ENCODE measurements at places on chromosomes 12 and 14. TPM values are rescaled to one million over a fixed set of nuclear protein-coding genes. Genes with fewer than 3 reads are reported as not detected.

HSPB8 gene
- total RNA-seq: 15.1 TPM

FBLN5 gene
- total RNA-seq: 2.4 TPM

NUMB gene
- 34.7 TPM for total RNA-seq

WNT1 gene
- not detected for total RNA-seq

RNASE7 gene
- not detected for total RNA-seq

POLE gene
- total RNA-seq: 44.5 TPM

AP5M1 gene
- total RNA-seq: 19.2 TPM

C14orf132 gene
- total RNA-seq: 5.3 TPM
